ENCODE measurements at places on chromosomes 3 and 15. TPM values are rescaled to one million over a fixed set of nuclear protein-coding genes. Genes with fewer than 3 reads are reported as not detected.

- peaks cover 13% of the 10 kb centered on the region for H3K4me1 ChIP-seq
- no peak overlapping the region for H3K4me3 ChIP-seq
- H3K36me3 ChIP-seq = peaks cover 5% of the 10 kb centered on the region
- DNase-seq = no peak
- H3K27ac ChIP-seq = no peak overlapping the region
Measured at GRCh38 chr15:41573396-41573795, 14.4 kb downstream of the TYRO3 start.

DNA sequence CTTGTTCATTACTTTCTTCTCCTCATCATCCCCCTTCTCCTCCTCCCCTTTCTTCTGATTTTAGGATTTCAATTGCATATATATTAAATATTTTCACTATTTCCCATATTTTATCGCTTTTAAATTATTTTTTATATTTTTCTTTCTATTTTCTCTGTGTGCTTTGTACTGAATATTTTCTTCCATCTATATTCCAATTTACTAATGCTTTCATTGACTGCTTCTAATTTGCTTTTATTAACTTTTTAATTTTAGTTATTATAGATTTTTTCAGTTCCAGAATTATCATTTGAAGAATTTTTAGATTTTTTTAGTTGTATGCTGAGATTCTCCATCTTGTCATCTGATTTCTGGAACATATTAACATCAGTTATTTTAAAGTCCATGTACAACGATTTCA lies 83.2 kb upstream of the ST3GAL6 start:
- peaks cover 6% of the 10 kb centered on the region for H3K36me3 ChIP-seq
- no peak overlapping the region for H3K27ac ChIP-seq
- no peak for DNase-seq
- no peaks in the 10 kb centered on the region for H3K4me1 ChIP-seq

GRCh38 chr3:42729404-42730145 lies 27.0 kb upstream of the HHATL start:
- H3K4me3 ChIP-seq = no peak overlapping the region
- DNase-seq = no peak
- H3K27ac ChIP-seq = no peak overlapping the region
- peaks cover 2% of the 10 kb centered on the region for H3K27me3 ChIP-seq

Gene VGLL3
- total RNA-seq = 6.1 TPM

GRCh38 chr15:48675436-48675835 lies 29.9 kb upstream of the FBN1 start:
- no peaks in the 10 kb centered on the region for H3K27me3 ChIP-seq
- H3K36me3 ChIP-seq = no peaks in the 10 kb centered on the region
- H3K4me3 ChIP-seq = no peak overlapping the region
- H3K27ac ChIP-seq = no peak overlapping the region
- DNase-seq = no peak

Gene CASR
- total RNA-seq = not detected

GRCh38 chr15:66682865-66683264 lies 19.2 kb upstream of the SMAD6 start:
- H3K27me3 ChIP-seq = no peaks in the 10 kb centered on the region
- no peaks in the 10 kb centered on the region for H3K36me3 ChIP-seq
- H3K27ac ChIP-seq = no peak overlapping the region

DNA sequence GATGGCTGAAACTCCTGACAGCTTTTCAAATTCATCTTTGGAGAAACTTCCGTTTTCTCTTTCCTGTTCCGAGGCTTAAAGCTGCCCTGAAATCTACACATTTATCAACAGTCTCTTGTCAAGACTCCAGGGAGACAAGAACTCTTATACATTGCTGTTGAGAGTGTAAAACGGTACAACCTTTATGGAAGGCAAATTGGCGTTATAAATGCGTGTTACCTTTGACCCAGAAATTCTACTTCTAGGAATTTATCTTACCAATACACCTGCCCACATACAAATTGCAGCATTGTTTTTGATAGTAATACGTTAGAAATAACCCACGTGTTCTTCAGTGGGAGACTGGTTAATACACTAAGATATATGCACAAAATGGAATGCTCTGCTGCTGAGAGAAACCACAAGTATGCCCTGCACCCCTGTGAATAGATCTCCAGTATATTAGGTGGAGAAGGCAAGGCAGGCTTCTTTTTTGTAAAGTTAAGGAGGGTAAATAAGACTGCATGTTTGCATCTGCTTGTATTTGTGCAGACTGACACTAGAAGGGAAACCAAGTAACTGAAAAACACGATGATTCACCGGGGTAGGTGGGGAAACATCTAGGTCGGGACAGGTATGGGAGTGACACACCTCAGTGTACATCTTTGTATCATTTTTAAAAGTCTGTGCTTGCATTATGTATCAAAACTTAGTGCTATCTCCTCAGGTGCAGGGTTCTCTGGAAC lies 97.5 kb downstream of the IGF1R start:
- H3K27ac ChIP-seq = no peak overlapping the region
- DNase-seq = no peak
- H3K27me3 ChIP-seq = no peaks in the 10 kb centered on the region
- H3K4me3 ChIP-seq = no peak overlapping the region

GRCh38 chr3:197132916-197133530 lies 103.4 kb upstream of the MELTF start:
- DNase-seq = no peak
- no peak overlapping the region for H3K27ac ChIP-seq
- H3K4me3 ChIP-seq = no peak overlapping the region
- no peaks in the 10 kb centered on the region for H3K27me3 ChIP-seq
- peaks cover 7% of the 10 kb centered on the region for H3K4me1 ChIP-seq

DNA sequence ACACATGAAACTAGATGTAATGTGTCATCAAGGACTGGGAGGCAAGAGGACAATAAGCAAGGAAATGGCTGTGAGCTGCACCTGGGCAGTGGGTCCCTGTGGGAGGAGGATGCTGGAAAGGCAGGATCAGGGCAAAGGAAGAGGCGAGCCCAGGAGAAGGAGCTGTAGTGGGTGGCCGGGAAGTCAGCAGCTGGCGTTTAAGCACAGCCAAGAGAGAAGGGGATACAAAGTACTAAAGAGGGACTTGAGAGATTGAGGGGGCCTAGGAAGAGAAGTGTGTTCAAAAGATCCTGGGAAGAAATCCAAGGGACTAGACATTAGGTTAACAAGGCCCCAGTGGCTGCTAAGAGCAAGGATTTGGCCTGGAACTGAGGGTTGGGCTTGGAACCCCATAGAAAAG lies 188.5 kb upstream of the SLC24A5 start:
- DNase-seq = no peak
- H3K4me3 ChIP-seq = no peak overlapping the region
- H3K27ac ChIP-seq = no peak overlapping the region
- H3K36me3 ChIP-seq = no peaks in the 10 kb centered on the region
- no peaks in the 10 kb centered on the region for H3K27me3 ChIP-seq
- no peaks in the 10 kb centered on the region for H3K4me1 ChIP-seq

Gene HIGD2B
- total RNA-seq = not detected

DNA sequence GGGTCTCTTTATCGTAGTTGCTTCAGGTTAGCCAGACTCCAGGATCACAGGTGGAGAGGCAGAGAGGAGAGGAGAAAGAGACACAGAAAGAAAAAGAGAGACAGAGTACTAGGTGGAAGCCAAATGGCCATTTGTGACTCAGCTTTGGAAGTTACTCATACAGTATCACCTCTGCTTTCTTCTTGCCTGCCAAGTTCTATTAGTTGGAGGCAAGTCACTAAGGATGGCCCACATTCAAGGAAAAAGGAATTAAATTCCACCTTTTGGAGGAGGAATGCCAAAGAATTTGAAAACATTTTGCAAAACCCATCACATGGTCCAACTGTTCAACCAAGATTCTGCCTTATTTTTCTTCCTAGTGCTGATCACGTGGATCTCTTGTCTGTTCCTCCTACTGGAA lies 291.1 kb downstream of the CHL1 start:
- no peaks in the 10 kb centered on the region for H3K4me1 ChIP-seq
- DNase-seq = no peak
- no peak overlapping the region for H3K4me3 ChIP-seq

- DNase-seq = no peak
- peaks cover 4% of the 10 kb centered on the region for H3K36me3 ChIP-seq
- no peak overlapping the region for H3K27ac ChIP-seq
- no peak overlapping the region for H3K4me3 ChIP-seq
- H3K27me3 ChIP-seq = peaks cover 3% of the 10 kb centered on the region
Measured at GRCh38 chr3:194395212-194395611, 3.9 kb downstream of the GP5 start.

DNA sequence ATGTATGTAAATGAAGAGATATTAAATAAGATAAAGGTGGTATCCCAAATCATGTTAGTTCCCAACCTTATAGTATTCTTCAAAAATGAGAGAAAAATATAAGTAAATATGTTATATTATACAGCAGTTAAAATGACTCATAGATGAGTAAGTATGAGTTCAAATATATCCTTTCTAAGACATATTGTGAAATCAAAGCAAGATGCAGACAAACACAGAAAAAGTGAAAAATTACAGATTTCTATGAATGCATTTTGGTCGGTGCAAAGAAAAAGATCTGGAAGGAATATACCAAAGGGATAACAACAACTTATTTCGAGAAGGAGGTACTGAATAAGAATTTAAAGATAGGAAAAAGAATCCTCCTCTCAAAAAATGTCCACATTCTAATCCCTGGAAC lies 181.2 kb upstream of the TTC14 start:
- H3K27ac ChIP-seq = no peak overlapping the region
- no peak for DNase-seq
- H3K36me3 ChIP-seq = no peaks in the 10 kb centered on the region
- no peak overlapping the region for H3K4me3 ChIP-seq
- H3K27me3 ChIP-seq = no peaks in the 10 kb centered on the region

Data from neural crest cell (in vitro differentiated cells).